Lung (tissue), 17 donors: ENCODE measurements at places on chromosomes 16 and 17. TPM values are rescaled to one million over a fixed set of nuclear protein-coding genes. Genes with fewer than 3 reads are reported as not detected.

- peaks cover 10% of the 10 kb centered on the region for H3K36me3 ChIP-seq
- no peak overlapping the region for H3K27ac ChIP-seq
- H3K4me3 ChIP-seq: no peak overlapping the region
- H3K4me1 ChIP-seq: no peaks in the 10 kb centered on the region
Observed at GRCh38 chr17:67183531-67183930, 61.5 kb downstream of the HELZ start.

The CCDC102A gene
- 4.8 TPM for polyA plus RNA-seq

The CD300H gene
- 11.9 TPM for polyA plus RNA-seq

GRCh38 chr17:75697651-75698291, 23.5 kb upstream of the ITGB4 start:
- no peak overlapping the region for H3K4me3 ChIP-seq
- H3K27ac ChIP-seq: peak overlapping the region; percentile 97
- no peak for DNase-seq
- H3K4me1 ChIP-seq: no peaks in the 10 kb centered on the region

The CEP112 gene
- polyA plus RNA-seq: 13.4 TPM

- no peaks in the 10 kb centered on the region for H3K36me3 ChIP-seq
- H3K27ac ChIP-seq: peak overlapping the region; percentile 97
- no peaks in the 10 kb centered on the region for H3K27me3 ChIP-seq
- peak; percentile 61 for DNase-seq
- peak overlapping the region; percentile 90 for H3K4me3 ChIP-seq
Observed at GRCh38 chr16:25014500-25015147, 545 bp downstream of the ARHGAP17 start.

The GDPD1 gene
- polyA plus RNA-seq: 1.5 TPM

The GRB7 gene
- 13.4 TPM for polyA plus RNA-seq

- H3K27me3 ChIP-seq: no peaks in the 10 kb centered on the region
- H3K4me3 ChIP-seq: no peak overlapping the region
- no peak for DNase-seq
Observed at GRCh38 chr17:39935909-39936308, 8.4 kb downstream of the LRRC3C start.

DNA sequence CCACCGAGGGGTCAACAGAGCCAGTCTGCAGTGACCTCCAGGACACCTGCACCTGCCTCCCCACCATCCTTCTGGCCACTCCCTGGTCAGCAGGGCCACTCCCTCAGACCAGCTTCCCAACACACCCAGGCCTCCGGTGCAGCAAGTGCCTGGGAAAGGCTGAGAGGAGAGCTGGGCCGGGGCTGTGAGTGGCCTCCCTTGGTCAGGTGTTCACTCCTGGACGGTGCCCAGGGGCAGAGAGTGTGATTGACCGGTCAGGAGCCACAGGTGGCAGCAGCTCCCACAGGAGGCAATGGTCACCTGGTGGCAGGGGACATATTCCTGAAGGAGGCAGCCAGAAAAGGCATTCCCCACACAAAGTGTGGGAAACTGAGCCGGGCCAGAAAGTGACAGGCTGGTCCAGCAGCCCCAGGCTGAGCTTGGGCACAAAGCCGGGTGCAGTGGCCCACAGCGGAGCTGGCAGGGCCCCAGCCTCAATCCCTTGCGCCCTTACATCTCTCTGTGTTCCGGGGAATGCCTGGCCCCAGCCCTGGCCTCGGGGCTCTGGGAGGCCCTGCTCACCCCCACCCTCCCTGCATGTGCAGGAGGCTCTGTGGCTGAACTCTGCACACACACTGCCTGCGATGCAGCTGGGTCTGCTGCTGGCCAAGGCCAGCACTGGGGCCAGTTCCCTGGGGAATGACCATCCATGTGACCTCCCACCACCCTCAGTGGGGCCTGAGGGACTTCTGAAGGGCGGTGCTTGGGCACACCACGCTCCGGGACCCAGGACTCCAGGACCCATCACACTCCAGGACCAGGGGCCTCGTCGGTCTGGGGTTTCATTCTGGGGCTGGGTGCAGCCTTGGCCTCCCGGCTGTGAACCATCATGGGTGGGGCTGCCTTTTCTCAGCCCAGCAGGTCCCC, 1.2 kb upstream of the C17orf99 start:
- H3K4me3 ChIP-seq: no peak overlapping the region
- DNase-seq: no peak
- no peaks in the 10 kb centered on the region for H3K27me3 ChIP-seq
- H3K36me3 ChIP-seq: no peaks in the 10 kb centered on the region
- H3K4me1 ChIP-seq: peaks cover 18% of the 10 kb centered on the region
- no peak overlapping the region for H3K27ac ChIP-seq

- H3K4me1 ChIP-seq: no peaks in the 10 kb centered on the region
- no peaks in the 10 kb centered on the region for H3K27me3 ChIP-seq
- H3K4me3 ChIP-seq: no peak overlapping the region
- no peak overlapping the region for H3K27ac ChIP-seq
Observed at GRCh38 chr16:83599789-83600462, 207.9 kb upstream of the HSBP1 start.

DNA sequence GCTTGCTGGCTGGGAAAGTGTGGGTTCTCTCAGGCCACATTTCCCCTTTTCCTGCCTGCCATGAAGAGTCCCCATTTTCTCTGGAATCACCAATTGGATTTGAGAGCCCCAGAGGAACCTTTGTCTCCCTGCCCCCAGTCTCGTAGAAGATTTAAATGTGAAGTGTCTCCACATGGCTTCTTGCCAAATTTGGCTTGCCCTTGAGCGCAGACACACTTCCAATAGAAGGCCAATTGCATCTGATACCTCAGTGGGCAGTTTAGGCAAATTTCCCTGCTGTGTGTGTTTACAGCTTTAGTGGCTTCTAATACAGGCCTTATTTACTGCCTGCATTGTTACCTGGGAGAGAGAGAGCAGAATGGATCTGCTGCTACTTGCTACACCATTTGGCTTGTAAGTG, 29.7 kb downstream of the CDK5R1 start:
- no peaks in the 10 kb centered on the region for H3K36me3 ChIP-seq
- no peaks in the 10 kb centered on the region for H3K4me1 ChIP-seq
- H3K27me3 ChIP-seq: no peaks in the 10 kb centered on the region
- no peak overlapping the region for H3K27ac ChIP-seq
- peak; percentile 59 for DNase-seq

- H3K27ac ChIP-seq: peak overlapping the region; percentile 79
- peak; percentile 73 for DNase-seq
- H3K4me3 ChIP-seq: no peak overlapping the region
- no peaks in the 10 kb centered on the region for H3K27me3 ChIP-seq
Observed at GRCh38 chr16:67404740-67405226, 11.5 kb upstream of the TPPP3 start.

DNA sequence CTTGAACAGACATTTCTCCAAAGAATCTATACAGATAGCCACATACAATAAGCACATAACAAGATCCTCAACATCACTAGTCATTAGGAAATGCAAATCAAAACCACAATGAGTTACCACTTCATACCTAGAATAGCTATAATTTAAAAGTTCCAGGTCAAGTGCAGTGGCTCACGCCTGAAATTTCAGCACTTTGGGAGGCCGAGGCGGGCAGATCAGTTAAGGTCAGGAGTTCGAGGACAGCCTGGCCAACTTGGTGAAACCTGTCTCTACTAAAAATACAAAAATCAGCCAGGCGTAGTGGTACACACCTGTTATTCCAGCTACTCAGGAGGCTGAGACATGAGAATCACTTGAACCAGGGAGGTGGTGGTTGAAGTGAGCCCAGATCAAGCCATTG, 19.9 kb downstream of the RANBP10 start:
- H3K36me3 ChIP-seq: peaks cover 2% of the 10 kb centered on the region
- no peaks in the 10 kb centered on the region for H3K27me3 ChIP-seq
- H3K4me3 ChIP-seq: no peak overlapping the region
- H3K27ac ChIP-seq: no peak overlapping the region

- DNase-seq: no peak
- H3K4me1 ChIP-seq: peaks cover 10% of the 10 kb centered on the region
- no peaks in the 10 kb centered on the region for H3K27me3 ChIP-seq
- no peak overlapping the region for H3K4me3 ChIP-seq
Observed at GRCh38 chr16:86810062-86810461, 231.7 kb downstream of the FOXL1 start.

DNA sequence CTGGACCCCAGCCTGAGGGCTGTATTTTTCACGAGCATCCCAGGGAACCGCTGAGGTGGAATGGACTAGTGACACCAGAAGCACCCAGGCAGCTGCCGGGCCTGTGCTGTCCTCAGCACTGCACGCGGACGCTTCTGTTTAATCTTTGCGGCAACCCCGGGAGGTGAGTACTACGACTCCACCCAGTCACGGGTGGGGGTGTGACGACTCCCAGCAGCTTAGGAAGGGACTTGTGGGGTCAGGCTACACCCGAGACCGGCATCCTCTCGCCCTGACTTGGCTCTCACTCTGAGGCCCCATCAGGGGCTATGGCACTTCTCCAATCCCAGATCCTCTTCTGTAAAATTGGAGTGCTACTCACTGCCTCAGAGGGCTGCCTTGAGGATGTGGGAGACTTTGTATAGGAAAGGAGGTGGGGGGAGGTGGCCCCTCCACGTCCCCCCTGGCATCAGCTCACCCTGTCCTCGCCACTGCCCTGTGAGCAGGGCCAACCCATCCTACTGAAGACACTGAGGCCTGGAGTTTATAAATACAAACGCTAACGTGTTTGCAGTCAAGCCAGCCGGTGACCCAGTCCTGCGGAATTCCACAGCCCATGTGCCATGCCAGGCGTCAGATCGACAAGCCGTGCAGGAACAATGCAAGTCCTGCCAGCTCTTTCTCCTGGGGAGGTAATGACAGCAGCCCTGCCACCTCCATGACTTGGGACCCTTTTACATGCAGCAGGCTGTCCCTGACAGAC, 44.4 kb downstream of the PPL start:
- peak; percentile 72 for DNase-seq
- H3K27me3 ChIP-seq: no peaks in the 10 kb centered on the region
- H3K4me3 ChIP-seq: no peak overlapping the region
- no peaks in the 10 kb centered on the region for H3K36me3 ChIP-seq
- H3K27ac ChIP-seq: peak overlapping the region; percentile 5
- peaks cover 8% of the 10 kb centered on the region for H3K4me1 ChIP-seq

DNA sequence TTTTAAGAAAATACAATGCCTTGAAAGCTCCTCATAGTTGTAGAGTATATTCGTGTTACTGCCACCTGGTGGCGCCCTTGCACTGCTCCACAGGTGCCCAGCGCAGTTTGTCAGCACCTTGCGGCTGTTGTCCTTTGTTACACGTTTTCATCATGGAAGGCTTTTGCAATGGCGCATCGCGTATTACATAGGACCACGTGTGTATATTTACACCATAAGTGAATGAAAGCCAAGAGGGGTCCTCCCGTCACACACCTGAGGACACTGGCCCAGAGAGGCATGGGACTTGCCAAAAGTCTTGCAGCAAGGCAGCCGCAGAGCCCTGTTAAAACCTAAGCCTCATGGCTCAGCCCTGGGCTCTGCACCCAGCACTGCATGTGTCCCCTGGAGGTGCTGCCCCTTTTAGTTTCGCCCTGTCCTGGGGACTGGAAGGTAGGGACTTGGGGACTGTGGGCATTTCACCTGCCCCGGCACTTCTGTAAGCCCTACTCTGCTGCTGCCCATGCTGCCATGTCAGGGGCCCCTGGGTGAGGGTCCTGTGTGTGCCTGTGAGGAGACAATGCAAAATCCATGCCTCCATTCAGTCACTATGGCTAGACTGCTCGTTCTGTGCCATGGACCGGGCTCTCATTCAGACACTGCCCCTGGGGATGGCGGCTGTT, 24.3 kb downstream of the POLR3E start:
- DNase-seq: peak; percentile 61
- no peak overlapping the region for H3K4me3 ChIP-seq
- H3K36me3 ChIP-seq: peaks cover 12% of the 10 kb centered on the region
- H3K27ac ChIP-seq: no peak overlapping the region
- H3K27me3 ChIP-seq: no peaks in the 10 kb centered on the region
- no peaks in the 10 kb centered on the region for H3K4me1 ChIP-seq

DNA sequence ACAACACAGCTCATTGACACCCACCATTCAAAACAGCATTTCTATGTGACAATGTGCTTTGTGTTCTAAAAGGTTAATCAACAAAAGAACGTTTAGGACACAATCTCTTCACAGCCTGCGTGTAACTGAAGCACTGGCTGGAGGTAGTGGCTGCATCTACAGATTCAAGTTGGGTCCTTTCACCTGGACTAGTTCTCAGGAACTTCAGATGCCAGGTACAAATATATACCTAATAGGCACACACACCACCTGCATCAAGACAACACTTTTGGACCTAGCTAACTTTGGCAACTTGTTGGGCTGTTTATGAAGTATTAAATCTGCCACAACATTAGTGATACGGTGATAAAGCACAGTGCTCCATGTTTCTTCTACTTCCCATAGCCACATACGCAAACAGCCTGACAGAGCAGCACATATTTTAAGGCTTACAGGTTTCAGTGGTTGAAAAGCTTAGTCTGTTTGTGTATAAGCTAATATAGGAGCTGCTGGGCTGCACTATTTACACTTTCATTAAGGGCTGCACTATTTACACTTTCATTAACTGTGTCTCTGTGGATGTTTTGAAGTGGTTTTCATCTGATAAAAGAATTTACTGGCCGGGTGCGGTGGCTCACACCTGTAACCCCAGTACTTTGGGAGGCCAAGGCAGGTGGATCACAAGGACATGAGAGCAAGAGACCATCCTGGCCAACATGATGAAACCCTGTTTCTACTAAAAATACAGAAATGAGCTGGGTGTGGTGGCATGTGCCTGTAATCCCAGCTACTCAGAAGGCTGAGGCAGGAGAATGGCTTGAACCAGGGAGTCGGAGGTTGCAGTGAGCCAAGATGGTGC, 132.6 kb downstream of the PARN start:
- H3K27me3 ChIP-seq: no peaks in the 10 kb centered on the region
- H3K4me3 ChIP-seq: no peak overlapping the region
- no peaks in the 10 kb centered on the region for H3K36me3 ChIP-seq
- H3K27ac ChIP-seq: no peak overlapping the region
- H3K4me1 ChIP-seq: peaks cover 9% of the 10 kb centered on the region
- DNase-seq: no peak

DNA sequence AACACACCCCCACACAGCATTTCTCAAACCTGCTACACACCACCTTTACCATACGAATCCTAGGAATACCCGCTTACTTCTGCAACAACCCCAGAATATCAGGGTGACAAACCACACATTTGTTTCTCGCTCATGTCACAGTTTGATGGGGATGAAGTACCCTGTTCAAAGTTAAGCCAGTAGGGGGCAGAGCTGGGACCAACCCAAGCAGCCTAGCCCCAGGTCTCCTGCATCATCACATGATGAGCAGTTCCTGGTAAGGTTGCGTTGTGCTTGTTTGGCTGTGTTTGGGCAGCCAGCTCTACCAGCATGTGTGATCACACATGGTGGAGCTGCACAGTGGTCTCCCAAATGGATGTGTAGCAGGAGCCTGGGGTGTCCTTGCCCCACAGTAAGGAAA, 103.6 kb upstream of the C16orf82 start:
- DNase-seq: no peak
- H3K4me1 ChIP-seq: no peaks in the 10 kb centered on the region
- no peaks in the 10 kb centered on the region for H3K27me3 ChIP-seq
- H3K4me3 ChIP-seq: no peak overlapping the region
- H3K27ac ChIP-seq: no peak overlapping the region

The AGRP gene
- 8.3 TPM for polyA plus RNA-seq

The CACNG5 gene
- not detected for polyA plus RNA-seq
